Stimulated activated CD4-positive, alpha-beta T cell treated with anti-CD3 and anti-CD28 coated beads, Interleukin-15, amount 100 ng/mL, for 48 hours (primary cell): ENCODE measurements at places on chromosomes 1 and 21.
A peak's percentile ranks its signal among the peaks of the same experiment; 100 is the strongest.

GRCh38 chr1:195071461-195071860, 1536.8 kb downstream of the KCNT2 start:
- DNase-seq: no peak

GRCh38 chr1:4755301-4755845, 101.0 kb downstream of the AJAP1 start:
- DNase-seq: no peak

DNA sequence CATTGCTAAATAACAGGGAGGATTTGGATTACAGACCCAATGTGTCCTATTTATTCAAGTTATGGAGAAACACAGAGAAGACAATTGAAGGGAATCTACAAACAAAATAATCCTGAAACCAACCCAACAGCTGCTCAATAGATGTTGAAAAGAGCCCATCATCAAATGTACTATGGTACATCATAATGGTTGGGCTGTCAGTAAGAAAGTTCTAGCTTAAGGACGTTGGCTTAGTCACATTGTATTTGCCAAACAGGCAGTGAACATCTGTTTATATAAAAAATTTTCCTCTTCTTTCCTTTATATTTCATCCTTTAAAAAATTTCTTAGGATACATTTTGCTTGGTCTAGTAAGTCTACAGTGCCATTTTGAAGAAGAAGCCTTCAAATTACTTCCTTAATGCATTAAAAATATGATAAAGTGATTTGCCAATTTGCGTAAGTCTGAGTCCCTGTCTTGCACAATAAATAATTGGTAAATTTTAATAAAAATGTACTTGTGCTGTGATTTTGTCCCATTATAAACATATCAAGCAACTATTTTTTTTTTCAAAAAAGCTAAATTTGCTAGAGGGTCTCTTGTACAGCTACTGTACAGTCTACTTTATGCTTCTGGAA, 14.4 kb downstream of the MAP3K7CL start:
- no peak for DNase-seq

DNA sequence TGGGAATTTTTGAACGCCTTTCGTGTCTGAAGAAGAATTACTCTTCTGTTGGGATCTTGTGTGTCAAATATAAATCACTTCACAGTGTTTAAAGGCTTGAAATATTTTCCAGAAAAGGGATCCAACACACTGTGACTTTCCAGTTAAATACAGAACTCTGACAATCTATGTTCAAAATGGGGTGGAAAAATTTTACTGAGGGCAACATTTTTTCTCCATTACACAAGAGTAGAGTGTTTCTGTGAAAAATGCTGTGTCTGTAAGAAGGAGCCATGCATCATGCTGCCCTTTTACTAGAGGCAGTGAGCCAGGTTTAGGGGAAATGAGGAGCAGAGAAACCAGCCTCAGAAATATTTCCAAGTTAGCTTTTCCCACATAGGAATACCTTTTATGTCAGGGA, 86.5 kb downstream of the VPS13D start:
- no peak for DNase-seq

DNA sequence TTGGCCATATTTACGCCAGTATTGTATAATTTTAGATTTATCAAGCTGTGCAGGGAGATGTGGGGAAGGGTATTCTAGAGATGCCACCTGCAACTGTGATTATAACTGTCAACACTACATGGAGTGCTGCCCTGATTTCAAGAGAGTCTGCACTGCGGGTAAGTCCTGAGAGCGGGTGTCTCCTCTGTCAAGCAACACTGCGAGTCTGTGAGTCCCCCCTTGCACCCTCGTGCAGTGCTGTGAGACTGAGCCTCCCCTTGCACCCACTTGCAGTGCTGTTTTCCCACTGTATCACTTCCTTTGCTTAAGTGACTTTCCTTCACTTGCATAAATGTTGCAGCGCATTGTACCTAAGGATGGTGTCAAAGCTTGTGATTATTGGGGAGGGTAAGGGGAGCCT, 75.0 kb downstream of the TPR start:
- DNase-seq: no peak

DNA sequence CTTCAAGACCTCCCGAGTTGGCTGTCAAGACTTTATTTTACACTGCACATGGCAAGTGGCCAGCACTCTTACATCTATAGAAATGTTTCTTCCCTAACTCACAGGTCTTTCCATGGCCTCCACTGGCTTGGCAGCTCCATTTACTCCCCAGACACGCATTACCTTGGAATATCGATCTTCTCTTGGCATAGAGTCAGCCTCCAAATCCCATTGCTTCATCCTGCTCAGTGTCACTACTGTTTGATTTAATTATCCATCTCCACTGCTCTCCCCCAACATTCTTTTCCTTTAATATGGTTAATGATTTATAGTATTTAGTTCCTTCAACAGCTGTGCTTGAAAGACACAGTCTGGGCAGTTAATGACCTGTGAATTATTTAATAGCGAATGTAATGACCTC, 241.2 kb upstream of the MAP1LC3C start:
- no peak for DNase-seq

DNA sequence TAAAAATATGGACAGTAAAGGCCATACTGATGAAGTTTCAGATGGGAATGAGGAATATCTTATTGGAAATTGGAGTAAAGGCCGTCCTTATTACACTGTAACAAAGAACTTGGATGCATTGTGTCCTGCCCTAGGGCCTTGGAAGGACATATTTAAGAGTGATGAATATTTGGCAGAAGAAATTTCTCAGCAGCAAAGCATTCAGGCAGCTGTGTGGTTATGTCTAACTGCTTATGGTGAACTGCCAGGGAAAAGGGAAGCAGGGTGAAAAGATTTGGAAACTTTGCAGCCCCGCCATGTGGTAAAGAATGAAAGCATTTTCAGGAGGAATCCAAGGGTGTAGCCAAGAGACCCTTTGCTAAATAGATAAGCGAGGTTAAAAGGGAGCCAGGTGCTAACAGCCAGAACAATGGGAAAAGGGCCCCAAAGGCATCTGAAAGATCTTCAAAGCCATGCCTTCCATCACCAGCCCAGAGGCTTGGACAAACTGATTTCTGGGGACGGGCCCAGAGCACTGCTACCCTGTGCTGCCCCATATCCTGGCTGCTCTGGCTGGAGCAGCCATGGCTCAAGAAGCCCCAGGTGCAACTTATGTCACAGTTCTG, 200.0 kb downstream of the PTPRU start:
- DNase-seq: no peak

DNA sequence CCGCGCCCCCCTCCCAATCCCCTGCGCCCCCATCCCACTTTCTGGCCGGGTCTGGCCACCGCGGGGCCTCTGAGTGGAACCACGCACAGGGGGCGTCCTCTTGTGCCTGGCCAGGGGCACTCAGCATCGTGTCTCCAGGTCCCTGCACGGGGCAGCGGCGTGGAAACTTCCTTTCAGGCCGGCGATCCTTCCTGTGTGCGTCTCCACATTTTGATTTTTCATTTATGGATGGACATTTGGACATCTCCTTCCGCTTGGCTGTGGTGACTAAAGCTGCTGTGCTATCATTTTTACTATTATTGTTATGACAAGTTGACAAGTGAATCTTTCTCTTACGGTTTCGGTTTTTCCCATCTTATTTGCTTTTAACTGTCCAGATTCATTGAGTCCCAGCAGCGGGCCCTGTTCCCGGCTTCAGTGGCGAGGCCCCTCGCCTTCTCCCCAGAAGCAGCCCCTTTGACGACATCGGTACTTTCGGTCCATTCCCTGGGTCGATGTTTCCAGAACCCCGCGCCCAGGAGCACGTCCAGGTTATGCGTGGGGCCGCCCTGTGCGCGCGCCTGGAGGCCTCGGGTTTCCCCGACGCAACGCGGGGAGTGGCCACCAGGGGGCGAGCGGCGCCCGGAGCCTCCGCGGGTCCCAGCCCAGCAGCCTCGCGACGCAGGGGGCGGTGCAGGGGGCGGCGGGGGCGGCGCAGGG, 12.4 kb upstream of the SLC19A1 start:
- DNase-seq: peak; percentile 63
